OCI-LY7 (cell line): ENCODE measurements at places on chromosomes 4 and X.

GRCh38 chr4:130336585-130337217 is 1240.7 kb downstream of the C4orf33 start:
- DNase-seq, result peak; percentile 60

DNA sequence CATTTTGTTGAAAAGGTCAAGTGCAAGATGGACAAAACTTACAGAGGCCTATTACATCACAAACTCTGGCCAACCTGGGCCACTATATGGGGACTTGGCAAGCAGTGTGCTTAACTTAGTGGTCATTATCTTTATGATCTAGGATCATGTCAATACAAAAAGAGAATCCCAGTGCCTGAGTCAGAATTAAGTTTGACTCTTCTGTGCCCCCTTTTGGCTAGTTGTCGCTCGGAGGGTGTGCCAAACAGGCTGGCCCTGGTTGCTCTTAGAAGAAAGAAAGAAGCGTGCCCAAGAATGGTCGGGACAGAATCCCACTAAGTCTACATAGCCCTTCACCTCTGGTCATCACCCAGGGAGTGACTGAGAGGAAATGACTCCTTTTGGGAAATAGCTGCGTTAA is 100.1 kb downstream of the EIF4E start:
- no peak for DNase-seq

GRCh38 chr4:21420166-21420565 is 528.4 kb downstream of the KCNIP4 start:
- no peak for DNase-seq

GRCh38 chr4:176358083-176358469 is 38.3 kb downstream of the SPCS3 start:
- DNase-seq, result no peak

DNA sequence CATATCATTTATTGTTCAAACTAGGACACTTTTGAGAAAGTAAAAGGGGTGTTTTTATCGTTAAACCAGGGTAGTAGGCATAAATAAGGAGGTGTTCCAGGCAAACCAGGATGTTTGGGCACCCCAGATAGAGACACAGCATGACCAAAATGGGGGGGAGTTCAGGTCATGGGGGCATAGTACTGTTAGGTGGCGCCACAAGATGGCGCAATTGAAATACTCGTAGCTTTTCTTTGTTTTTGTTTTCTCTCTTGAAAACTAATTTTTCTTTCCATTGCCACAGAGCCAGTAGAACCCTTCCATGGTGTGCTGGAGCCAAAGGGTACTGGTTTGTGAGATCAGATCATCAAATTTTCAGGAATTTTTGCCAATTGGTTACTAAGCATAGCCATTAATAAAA is 283.4 kb downstream of the BCOR start:
- DNase-seq, result peak; percentile 53

DNA sequence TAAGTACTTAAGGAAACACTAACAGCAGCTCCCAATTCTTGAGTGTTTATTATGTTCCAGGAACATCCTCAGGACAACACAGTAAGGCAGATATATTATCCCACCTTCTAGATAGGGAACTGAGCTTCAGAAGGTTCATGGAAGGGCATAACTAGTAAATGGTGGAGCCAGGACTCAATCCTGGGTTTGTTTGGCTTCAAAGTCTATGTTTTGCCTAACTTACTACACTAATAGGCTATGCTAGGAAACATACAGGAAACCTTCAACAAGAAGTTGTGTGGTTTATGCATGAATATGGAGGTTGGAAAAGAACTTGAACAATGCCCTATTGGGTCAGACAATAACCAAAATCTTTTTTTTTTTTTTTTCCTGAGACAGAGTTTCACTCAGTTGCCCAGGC is 72.5 kb upstream of the GPR34 start:
- DNase-seq, result no peak

GRCh38 chr4:3442959-3443749 is 1.4 kb downstream of the HGFAC start:
- DNase-seq, result peak; percentile 70

DNA sequence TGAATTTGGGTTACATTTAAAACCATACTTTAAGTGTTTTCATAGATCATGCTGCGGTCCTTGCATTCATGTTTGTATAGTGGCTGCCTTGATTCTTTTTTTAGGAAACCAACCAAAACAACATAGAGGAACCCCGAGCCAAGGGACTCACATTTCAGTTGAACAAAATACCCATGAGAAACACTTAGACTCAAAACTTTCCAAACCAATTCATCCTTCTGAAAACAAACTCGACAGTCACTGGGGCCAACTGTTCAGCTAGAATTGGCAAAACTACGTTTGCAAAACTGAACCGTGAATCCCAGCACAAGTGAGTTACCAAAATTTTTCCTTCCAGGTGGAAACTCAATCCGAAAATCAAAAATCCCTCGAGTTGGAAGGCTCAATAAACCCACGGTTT is 1.4 kb downstream of the ADGRA3 start:
- no peak for DNase-seq

- no peak for DNase-seq
These were observed 43.7 kb downstream of the EDNRA start for GRCh38 chr4:147524601-147525000.

DNA sequence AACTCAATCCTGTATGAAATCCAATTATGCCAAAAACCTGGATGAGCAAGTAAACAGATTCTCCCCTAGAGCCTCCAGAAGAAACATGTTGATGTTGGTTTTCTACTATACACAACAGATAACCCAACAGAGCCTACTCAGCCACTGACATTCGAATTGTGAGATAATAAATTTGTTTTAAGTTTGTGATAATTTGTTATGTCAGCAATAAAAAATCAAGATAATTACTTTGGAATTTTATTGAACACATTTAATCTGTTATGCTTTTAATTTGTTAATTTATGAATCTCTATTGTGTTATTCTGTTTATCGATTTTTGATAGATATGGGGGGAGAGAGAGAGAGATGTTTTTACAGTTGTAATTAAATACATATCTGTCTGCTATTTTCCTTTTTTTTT is 1016.1 kb upstream of the PCDH7 start:
- DNase-seq, result no peak

- no peak for DNase-seq
These were observed 78.2 kb downstream of the ZNF827 start for GRCh38 chr4:145860446-145860845.

DNA sequence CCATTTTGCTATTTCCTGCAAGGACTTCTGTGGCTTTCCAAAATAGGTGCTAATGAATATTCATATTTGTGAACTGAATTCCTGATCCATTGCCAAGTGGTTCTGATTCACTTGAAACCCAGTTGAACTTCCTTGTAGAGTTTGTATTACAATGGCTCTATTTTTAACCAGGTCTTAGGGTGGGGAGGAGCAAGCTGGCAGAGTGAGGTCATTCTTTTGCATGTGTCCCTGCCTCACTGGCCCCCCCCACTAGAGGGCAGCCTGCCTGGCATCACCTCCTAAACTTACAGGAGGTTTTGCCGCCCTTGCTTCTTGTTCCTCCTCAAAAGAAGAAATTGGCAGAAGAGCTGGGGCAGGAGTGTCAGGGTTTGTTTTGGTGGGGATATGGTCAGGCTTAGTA is 10.5 kb downstream of the PTTG2 start:
- peak; percentile 64 for DNase-seq

GRCh38 chr4:42401171-42401570 is 3.9 kb downstream of the SHISA3 start:
- DNase-seq, result no peak

DNA sequence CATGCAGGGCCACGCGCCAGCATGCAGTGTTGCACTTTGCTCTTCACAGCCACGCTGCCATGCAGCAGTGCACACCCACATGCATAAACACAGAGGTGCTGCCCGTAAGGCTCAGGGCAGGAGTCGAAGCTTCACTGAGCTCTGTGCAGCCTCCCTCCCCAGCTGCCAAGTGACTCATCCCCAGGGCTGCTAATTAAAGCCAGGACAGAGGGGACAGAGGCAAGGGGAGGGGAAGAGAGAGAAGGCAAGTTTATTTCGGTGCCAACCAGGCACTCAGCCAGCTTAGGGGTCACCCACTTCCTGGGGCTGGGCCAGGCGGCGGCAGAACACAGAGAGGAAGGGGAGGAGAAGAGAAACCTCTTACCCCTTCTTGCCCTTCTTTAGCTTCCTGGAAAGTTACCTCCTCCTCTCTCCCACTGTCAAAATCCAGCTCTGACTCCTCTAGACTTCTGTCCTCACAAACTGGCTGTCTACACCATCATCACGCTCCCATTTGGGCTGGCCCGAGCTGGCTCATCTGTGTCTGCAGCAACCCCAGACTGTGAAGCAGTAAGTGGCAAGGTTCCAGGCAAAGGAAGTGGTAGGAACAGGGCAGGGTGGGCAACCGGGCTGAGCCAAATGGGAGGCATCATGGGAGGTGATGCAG is 6.2 kb upstream of the IQSEC2 start:
- peak; percentile 18 for DNase-seq

- no peak for DNase-seq
These were observed 43.6 kb downstream of the TSC22D3 start for GRCh38 chrX:107731831-107732502.

GRCh38 chr4:70903291-70903603 is 1.1 kb downstream of the MOB1B start:
- DNase-seq, result no peak

GRCh38 chr4:133440404-133440803 is 291.3 kb downstream of the PCDH10 start:
- DNase-seq, result no peak

- DNase-seq, result no peak
These were observed 94.3 kb downstream of the AREG start for GRCh38 chr4:74539044-74539790.

DNA sequence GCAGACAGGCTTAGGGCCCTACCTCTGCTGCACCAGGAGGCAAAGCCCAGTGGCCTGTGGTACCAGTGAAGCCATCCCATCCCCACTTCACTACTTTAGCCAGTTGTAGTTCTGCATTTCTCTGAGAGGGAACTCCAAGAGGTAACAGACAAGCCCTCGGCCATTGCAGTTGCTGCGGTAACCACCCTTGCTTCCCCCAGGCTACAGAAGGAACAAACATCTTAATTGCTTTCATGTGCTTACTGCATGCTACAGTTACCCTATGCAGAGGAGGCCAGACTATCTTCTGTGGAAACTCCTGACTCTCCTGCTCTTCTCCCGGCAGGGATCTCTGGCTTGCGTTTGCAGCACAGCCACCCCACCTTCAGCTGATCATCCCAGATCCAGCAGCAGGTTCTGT is 67.8 kb downstream of the SPIN4 start:
- DNase-seq, result no peak

DNA sequence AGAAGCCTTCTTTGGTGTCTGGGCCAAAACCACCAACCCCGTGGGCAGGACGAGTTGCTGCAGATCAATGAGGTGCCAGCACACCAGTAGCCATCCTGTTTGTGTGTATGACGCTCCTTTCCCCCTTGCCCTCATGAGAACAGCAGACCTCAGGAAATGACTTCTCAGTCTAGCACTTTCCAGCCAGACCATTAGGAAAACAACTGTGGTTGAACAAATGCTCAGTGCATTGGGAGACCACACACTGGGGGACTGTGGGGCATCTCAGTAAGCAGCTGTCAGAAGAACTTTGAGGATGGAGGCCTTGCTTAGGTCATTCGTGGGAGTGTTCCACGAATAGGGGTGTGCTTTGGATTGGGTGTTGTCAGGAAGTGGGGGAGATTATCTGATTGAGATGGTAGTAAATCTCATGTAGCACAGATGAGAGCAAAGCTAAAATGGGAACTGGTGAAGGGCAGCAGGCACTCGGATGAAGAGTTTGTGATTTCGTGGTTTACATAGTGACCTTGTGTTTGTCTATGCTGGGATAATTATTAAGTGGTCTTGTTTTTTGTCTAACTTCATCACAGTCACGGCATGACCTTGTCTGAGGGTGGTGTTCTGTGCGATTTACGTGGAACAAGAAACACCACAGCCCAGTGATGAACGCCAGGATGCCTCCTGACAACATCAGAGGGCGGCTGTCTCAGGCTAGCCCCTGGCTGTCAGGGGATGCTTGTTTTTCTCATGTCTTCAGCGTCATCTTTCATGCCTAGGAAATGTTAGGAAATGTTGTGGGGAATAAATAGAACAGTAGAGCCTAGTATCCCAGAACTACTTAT is 70.1 kb downstream of the USP46 start:
- no peak for DNase-seq

DNA sequence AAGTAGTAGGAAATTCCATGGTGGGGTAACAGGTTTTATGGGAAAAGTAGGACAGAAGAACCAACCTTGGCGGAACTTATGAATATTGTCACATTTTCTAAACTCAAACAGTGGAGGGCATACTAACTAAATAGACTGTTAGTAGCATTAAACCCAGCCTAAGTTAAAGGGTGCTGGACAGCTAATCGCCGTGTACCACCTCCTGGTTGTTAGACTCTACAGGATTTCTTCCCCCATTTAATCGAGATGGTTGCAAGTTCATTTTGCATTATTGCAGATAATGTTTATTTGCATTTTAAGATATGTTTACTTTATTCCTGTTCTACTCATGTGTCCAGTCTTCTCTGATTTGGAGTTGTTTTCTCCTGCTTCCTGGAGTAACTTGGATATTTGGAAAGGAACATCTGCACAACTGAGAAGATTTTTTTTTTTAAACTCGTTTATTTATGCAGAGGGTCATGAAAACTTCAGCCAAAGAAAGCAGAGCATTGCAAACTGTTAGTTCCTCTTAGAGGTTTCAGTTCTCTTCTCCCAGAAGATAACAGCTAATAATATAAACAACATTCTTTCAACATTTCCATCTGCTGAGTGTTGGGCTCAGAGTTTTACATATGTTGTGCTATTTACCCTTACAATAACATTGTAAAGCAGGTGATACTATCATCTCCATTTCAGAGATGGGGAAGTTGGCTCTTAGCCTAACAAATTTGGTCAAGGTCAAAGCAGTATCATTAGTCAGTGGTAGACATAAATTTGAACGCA is 51.5 kb upstream of the TBC1D9 start:
- peak; percentile 91 for DNase-seq

DNA sequence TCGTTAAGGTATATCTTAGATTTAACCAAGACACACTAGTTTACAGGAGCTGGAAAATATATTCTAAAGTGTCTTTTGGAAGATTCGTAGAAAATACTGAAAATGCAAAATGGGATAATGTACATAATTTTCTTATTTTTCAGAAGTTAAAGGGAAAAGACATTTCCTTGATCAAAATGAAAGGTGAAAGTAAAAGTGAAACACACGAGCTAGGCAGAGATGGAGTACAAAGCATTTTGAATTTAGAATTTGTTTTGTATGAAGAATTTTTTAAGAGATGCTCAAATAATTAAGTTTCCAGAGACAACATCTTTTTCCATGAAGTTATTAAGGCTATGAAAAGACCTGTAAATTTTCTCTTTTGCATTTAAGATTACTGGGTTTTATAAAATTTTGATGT is 2192.6 kb upstream of the AGA start:
- no peak for DNase-seq

DNA sequence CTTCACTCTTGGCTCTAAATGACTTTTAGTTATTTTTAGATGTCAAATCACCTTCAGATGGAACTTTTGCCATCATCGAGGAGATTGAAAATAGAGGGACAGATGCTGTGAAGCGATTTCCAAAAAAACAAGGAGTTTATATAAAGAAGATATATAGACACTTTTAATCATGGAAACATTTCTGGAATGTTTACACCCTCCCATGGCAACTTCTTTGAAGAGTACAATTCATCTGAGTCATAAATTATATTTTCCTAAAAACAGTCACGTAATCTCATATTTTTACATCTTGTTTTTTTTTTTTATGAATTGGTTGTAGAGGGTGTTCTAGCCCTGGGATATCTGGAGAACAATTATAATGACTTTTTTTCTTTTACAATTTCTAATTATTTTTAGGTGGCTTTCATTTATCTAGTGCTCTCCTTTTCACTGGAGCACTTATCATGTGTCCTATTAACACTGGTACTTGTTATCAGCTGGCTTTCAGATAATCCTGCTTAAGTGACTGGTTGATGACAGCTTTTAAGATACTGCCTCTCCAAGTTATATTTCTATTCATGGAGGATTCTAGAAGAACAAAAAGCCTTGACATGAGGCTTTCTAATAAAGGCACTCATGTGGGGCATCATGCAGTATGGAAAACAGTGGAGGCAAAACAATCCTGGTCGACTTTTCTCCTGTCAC is 24.9 kb downstream of the PCDH7 start:
- DNase-seq, result no peak
